ENCODE measurements at places on chromosomes 13 and 19.

GRCh38 chr13:32150239-32150638, 118.7 kb downstream of the FRY start:
- DNase-seq: no peak

DNA sequence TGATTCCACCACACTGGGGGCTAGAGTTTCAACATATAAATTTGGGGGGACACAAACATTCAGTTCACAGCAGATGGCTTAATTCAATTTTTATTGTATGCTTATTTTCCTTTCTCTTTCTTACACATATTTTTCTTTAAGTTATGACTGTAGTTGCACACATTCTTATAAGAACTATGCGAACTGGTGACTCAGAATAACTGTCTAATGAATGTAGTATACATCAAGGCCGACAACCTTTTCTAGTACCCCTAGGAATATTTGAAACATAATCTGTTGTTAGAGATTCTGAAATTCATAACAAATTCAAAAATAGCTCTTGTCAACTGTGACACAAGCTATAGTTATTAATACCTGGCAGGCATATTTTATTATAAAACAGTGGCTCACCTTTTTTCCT, 695.6 kb downstream of the PCDH9 start:
- DNase-seq: no peak

DNA sequence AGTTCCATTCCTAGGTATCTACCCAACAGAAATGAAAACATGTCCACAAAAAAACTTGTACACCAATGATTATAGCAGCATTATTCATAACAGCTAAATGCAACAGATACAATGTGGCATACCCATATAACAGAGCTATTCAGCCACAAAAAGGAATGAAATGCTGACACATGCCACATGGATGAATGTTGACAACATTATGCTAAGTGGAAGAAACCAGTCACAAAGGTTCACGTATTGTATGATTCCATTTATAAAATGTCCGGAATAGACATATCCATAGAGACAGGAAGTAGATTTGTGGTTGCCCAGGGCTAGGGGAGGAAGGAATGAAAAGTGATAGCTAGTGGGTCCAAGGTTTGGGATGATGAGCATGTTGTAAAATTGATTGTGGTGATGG, 10.8 kb downstream of the CRYL1 start:
- DNase-seq: no peak

DNA sequence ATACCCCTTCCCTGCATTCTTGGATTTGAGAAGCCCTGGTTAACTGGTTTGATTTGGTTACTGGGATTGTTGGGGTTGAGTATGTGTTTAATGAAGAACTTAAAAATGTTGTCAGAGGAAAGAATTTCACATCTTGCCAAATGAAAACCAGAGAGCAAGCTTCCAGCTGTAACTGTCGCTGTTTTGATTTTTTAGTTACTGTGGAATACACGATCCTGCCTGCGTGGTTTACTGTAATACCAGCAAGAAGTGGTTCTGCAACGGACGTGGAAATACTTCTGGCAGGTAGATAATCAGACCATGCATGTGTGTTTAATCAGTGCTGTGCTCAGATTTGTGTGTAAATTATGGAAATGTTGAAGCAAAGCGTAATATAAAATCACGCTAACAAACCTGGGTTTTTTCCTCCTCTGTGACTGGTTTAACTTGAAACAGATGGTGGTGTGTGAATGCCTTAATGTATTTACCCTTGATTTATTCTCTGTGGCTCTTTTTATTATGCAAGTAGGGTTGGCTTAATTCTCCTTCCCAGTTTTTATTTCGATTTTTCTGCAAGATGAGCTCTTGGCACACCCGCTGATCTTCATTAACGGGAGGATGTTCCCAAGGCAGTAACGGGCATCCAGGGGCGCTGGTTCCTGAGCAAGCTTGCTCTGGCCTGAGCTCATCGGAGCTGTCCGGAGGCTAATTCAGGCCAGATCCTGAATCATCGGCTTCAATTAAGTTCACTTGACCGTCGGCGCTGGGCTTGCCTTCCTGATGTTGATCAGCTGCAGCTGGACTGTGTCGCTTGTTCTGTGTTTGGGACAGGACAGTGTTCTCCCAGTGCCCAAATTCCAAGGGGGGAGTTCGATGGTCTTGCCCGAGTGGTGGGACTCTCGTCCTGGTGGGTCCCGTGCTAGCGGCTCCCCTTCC, 16.0 kb downstream of the UPF1 start:
- no peak for DNase-seq

DNA sequence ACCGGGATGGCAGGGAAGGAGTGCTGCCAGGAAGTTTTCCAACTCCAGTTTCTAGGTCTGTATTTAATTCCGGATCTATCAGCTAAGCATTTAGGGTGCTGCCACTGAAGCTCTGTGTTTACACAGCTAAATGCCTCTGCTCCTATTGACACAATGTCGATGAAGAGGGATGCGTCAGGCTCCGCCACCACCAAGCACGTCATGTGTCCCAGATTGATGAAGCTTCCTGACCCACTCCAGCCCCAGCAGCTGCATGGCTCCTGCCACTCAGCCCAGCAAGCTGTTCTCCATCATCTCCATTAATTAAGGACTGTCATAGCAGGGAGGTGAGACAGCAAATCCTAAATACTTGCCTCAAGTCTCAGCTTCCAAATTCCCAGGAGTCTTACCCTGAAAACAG, 435.2 kb upstream of the ZNF507 start:
- DNase-seq: no peak

DNA sequence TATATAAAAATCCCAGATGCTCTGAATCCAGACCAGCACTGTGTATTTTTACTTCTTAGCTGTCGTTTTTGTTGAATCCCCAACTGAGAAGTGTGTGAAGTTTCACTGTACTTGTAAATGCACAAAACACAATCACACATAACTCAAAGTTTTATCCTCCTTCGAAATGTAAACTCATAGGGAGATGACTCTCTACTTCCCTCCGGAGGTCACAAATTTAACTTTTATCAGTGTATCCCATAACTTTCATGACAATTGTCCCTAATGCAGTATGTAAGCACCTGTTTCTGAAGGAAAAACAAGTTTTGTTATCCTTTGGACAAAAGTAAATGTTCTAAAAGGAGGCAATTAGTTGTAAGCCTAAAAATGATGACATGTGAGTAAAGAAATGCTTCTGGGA, 665.0 kb upstream of the SLITRK6 start:
- DNase-seq: no peak

GRCh38 chr19:23160766-23161165, 43.9 kb downstream of the ZNF730 start:
- no peak for DNase-seq

DNA sequence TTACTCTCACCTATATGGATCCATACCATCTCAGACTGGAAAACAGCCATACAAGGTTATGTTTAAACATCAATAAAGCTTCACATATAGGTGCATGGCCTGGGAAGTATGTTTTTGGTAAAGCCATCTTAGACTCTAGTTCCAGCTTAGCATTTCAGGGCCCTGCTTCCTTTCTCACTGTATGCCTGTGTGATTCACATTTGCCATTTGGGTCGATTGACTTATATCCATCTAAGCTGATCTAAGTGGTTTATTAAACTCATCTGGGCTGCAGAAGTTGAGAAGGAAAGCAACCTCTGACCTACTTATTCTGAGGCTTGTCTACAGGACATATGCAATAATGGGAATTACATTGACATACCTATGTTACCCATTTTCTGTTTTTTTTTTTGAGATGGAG, 33.5 kb downstream of the ZNF506 start:
- no peak for DNase-seq

DNA sequence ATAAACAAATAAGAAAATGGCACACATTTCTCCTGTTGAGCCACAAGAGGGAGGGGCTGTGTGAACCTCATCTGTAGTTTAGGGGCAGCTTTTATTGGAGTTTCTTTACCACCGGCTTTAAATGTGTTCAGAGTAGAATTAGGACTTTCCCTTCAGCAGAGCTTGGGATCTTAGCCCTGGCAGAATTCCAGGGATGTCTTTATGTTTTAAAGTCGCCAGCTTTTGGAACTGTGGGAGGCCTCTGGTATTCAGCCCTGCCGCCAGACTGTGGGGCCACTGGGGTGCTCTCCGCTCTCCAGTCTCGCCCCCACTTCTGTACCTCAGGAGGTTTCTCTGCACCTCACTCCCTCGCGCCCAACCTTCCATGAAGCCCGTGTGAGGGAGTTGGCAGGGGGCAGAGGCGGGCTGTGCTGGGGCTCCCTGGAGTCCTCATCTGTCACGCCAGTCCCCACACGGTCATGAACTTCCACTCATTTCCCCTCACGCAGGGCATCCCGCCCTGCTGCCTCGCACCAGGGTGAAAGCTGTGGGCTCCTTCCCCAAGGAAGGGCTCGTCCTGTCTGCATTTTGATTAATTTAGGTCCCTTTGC, 31.5 kb downstream of the CCDC8 start:
- DNase-seq: no peak

GRCh38 chr19:58476498-58477015, 405 bp downstream of the ZNF446 start:
- DNase-seq: peak; percentile 12

- no peak for DNase-seq
Observed at GRCh38 chr13:71481046-71481445, 386.0 kb downstream of the DACH1 start.

- no peak for DNase-seq
Observed at GRCh38 chr13:89878904-89879303, 1468.6 kb upstream of the MIR17HG start.

- DNase-seq: no peak
Observed at GRCh38 chr19:56927791-56928207, 87.3 kb upstream of the PEG3 start.

GRCh38 chr13:36979361-36980050, 19.6 kb downstream of the ALG5 start:
- no peak for DNase-seq

- no peak for DNase-seq
Observed at GRCh38 chr19:29571181-29571580, 34.9 kb upstream of the POP4 start.

DNA sequence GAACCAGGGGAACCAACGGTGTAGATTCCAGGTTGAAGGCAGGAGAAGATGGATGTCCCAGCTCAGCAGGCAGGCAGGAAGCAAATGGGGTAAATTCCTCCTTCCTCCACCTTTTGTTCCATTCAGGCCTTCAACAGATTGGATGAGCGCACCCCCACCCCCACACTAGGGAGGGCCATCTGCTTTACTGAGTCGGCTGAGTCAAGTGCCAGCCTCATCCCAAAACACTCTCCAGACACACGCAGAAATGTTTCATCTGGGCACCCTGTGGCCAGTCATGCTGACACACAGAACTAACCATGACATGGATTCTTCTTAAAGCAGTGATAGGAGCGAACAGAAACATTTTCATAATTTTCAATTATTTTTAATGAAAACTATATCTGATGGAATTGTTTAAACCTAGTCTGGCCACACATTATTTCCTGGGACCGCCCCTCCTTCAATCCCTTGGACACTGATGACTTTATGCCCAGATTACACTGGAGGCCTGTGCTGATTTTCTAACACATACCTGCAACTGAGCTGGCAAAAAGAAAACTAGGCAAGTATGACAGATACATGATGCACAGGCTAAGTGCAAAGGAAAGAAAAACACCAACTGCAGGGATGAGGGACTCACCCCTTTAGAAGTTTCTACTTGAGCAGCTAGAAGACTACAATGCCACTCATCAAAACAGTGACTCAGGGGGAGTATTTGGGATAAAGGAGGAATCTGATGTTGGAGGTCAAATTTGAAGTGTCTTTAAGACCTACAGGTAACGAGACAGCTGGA, 154.2 kb downstream of the TNFRSF19 start:
- DNase-seq: no peak

DNA sequence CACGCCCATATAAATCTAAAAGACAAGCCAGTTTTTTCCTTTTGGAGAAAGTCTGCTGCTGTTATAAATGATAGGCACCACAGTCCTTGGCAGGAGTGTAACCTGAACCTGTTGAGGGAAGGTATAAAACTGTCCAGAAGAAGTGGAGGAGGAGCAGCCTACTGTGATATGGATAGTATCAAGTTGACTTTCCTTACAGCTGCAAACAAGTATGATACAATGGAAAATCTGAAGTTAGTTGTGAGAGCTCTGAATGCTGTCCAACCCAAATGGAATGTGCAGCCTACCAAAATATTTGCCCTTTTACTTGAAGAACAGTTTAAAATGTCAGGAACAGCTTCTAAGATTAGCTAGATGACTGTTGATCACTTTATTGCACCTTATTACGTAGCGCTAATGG, 399.6 kb downstream of the FGF14 start:
- DNase-seq: no peak

DNA sequence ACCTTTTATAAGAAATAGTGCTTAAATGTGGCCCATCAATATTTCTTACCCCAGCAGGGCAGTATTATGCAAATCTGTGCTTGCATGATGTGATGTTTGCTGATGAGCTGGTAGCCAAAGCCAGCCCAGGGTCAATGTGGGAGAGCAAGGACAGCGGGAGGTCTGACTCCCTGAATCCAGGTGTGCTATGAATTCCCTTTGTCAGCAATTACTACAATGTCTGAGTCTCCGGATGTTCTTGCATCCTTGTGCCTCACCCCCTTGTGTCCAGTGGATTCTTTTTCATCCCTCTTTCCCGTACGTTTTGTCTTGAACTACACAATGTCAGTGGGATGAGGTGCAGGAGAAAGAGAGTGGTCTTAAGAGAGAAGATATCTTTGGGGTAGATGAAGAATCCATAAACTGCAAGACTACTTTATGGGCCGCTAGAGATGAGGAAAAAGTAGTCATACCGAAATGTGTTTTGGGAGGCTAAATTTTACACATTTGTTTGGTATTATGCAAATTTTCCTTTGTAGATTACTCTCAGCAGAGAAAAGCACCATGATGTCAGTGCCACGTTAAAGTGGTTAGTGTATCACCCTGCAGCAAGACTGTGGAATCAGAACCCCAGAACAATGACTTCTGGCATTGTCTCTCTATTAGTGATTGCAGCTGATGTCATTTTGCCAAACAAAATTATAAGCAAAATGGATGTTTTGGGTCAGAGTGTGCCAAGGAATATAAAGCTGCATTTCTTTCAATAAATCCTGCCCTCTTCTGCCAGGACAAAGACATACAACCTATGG, 53.5 kb upstream of the TSHZ3 start:
- no peak for DNase-seq

DNA sequence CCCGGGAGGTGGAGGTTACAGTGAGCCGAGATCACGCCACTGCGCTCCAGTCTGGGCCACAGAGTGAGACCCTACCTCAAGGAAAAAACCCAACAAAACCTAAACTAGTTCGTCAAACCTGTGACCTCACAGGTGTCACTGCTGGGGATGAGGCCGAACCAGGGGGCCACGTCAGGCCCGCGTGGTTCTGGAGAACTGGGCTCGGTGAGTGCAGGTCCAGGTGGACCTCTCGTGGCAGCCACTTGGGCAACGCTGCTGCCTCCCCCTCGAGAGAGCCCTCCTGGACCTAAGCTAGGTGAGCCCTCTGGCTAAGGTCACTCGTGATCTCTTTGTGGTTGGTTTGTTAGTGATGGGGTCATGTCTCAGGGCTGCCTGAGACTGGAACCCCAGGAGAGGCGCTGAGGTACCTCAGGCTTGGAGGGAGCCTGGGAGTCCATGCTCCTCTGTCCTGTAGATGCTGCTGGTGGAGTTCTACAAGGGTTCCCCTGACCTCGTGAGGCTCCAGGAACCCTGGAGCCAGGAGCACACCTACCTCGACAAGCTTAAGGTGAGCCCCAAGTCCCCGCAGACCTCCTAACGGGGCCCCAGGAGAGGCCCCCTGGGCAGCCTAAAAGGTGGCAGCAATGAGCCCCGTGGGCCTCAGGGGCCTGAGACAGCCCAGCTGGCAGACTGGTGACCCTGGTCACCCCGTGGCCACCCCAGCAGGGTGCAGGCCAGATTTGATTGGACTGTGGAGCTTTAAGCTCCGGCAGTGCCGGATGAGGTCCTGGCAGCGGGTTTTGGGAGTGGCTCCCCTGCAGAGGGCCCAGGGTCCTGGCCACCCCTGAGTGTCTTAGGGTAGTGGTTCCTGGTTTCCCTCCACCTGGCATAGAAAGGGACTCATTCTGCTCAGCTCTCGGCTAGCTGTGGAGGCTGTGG, 15.6 kb downstream of the MPND start:
- no peak for DNase-seq
